ENCODE measurements at places on chromosomes 4 and X. TPM values are rescaled to one million over a fixed set of nuclear protein-coding genes. Genes with fewer than 3 reads are reported as not detected.

DNA sequence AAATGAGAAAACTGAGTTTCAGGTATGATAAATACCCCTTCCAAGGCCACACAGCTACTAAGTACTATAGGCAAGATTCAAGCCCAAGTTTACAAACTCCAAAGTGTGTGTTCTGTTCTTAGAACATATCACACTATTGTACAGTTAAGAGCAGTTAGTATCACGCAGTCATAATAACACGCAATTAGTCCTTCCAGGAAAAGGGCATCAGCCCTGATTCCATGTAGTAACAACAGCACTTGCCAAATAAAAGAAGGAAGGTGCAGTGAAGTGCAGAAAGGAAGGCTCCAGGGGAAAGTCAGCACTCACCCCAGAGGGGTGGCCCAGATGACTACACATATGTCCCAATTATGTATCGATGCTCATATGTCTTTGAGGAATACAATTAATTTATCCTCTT lies 4.4 kb downstream of the TASL start:
- H3K36me3 ChIP-seq: no peaks in the 10 kb centered on the region
- no peak for DNase-seq
- no peak overlapping the region for H3K27ac ChIP-seq
- H3K27me3 ChIP-seq: no peaks in the 10 kb centered on the region
- H3K4me1 ChIP-seq: peaks cover 2% of the 10 kb centered on the region
- H3K4me3 ChIP-seq: no peak overlapping the region

- no peak overlapping the region for H3K27ac ChIP-seq
- H3K4me1 ChIP-seq: no peaks in the 10 kb centered on the region
- no peaks in the 10 kb centered on the region for H3K27me3 ChIP-seq
- DNase-seq: no peak
Observed at GRCh38 chr4:89222170-89222569, 85.4 kb downstream of the GPRIN3 start.

DNA sequence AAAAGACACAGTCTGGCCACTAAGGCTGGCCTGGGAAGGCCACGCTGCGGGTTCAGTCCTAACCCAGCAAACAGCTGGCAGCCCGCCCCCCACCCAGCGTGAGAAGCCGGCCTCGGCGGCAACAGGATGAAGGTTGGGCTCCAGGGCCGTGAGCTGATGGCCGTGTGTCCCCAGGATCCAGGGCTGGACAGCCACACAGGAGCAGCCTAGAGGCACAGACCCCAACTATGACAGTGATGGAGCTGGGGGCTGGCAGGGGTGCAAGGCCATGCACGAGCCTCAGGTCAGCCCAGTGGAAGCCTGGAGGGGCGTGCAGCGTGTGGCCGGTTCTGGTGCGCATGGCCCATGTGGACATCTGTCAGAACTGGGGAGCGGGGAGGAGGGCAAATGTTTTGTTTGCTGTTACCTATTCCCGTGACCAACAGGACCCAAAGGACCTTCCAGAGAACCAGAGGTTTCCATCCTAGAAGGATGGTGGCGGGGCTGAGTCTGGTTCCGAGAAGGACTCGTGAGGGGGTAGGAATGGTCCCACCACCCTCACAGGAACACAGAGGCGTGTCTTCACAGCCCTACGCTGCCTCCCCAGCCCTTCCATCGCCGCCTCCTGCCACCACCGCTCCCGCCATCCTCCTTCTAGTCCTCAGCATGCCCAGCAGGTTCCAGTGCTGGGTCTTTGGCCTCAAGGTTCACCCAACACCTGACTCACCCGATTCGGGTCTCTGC lies 46.5 kb downstream of the ZFYVE28 start:
- H3K4me3 ChIP-seq: no peak overlapping the region
- no peak overlapping the region for H3K27ac ChIP-seq
- H3K4me1 ChIP-seq: no peaks in the 10 kb centered on the region
- no peak for DNase-seq
- no peaks in the 10 kb centered on the region for H3K27me3 ChIP-seq

- no peaks in the 10 kb centered on the region for H3K27me3 ChIP-seq
- peak overlapping the region; percentile 83 for H3K4me3 ChIP-seq
- peaks cover 16% of the 10 kb centered on the region for H3K4me1 ChIP-seq
- peak overlapping the region; percentile 75 for H3K27ac ChIP-seq
Observed at GRCh38 chr4:145937971-145938611, 532 bp downstream of the ZNF827 start.

DNA sequence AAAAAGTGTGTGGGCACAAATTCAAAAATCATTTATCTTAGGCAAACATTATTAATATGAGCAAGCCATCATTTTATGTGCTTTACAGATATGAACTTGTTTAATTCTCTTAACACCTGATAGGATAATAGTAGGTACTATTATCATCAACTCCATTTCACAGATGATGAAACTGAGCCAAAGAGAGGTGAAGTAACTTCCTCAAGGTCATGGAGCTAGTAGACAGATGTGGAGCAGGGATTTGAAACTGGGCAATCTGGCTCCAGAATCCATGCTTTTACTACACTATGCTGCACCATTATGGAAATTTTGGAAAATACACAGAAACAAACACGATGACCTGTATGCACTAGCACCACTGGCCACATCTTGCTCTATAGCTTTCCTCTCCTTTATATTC lies 1.0 kb upstream of the PIN4 start:
- peaks cover 17% of the 10 kb centered on the region for H3K4me1 ChIP-seq
- H3K27ac ChIP-seq: no peak overlapping the region
- DNase-seq: no peak
- peaks cover 3% of the 10 kb centered on the region for H3K36me3 ChIP-seq

GRCh38 chrX:72308566-72309296 lies 3.0 kb upstream of the CITED1 start:
- peak overlapping the region; percentile 20 for H3K4me3 ChIP-seq
- H3K36me3 ChIP-seq: no peaks in the 10 kb centered on the region
- H3K4me1 ChIP-seq: peaks cover 41% of the 10 kb centered on the region

DNA sequence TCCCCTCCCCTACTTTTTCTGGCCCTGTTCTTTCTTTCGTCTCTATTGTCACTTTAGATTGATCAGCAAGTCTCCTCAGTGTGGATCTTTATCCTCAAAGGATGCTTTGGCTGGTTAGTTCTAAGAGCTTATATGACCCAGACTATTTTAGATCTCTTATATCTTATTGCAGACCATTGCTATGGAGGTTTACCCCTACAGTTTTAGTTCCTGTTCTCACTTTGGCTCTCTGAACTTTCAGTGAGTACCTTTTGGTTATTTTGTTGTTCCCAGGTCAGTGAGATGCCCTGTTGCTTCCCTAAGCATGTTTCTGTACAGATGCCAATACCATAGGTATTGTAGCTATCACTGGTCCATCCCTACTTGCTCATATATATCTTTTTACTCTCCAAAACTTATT lies 24.0 kb upstream of the MED14 start:
- H3K27ac ChIP-seq: no peak overlapping the region
- H3K4me3 ChIP-seq: no peak overlapping the region

DNA sequence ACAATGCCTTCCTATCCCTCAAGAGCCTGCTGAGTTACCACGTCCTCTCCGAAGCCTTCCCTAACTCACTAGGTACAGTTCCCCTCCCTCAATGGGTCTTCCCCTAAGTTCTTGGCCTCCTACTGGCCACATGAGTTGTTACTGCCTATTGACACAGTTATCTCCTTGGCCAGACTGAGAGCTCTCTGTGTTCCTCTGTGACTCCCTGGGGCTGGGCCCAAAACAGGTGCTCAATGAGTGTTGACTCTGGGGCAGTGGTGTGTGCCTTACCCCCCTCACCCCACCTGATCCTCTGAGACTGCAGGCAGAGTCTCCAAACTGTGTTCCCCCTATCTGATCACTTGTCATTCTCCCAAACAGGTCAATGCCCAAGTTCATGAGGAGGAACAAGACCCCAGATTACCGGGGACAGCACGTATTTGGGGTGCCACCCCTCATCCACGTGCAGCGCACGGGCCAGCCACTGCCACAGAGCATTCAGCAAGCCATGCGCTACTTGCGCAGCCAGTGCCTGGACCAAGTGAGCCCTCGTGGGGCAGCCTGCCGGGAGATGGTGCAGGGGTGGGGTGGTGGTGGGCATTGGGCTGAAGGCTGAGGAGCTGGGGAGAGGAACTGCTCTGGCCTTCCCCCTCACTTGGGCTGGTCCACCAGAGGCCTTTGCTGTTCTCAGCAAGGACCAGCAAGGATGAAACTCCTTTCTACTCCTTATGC lies 72.6 kb downstream of the STARD8 start:
- no peak overlapping the region for H3K4me3 ChIP-seq
- H3K36me3 ChIP-seq: no peaks in the 10 kb centered on the region
- no peaks in the 10 kb centered on the region for H3K4me1 ChIP-seq
- no peak overlapping the region for H3K27ac ChIP-seq

DNA sequence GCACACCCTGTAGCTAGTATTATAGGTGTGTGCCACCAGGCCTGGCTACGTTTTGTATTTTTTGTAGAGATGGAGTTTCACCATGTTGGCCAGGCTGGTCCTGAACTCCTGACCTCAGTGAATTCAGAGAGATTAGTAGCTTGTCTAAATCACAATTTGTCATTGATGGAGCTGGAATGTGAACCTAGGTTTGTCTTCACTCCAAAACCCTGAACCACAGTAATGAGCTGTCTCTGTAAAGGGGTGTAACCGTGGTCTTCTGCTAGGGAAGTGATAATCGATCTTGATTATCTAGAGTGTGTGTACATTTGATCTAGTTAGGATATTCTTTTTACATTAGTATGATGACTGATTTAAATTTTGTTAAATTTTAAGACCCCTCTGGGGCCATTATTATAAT lies 8.3 kb downstream of the ARHGAP10 start:
- H3K4me1 ChIP-seq: no peaks in the 10 kb centered on the region
- no peaks in the 10 kb centered on the region for H3K36me3 ChIP-seq
- H3K27me3 ChIP-seq: no peaks in the 10 kb centered on the region
- no peak overlapping the region for H3K4me3 ChIP-seq

DNA sequence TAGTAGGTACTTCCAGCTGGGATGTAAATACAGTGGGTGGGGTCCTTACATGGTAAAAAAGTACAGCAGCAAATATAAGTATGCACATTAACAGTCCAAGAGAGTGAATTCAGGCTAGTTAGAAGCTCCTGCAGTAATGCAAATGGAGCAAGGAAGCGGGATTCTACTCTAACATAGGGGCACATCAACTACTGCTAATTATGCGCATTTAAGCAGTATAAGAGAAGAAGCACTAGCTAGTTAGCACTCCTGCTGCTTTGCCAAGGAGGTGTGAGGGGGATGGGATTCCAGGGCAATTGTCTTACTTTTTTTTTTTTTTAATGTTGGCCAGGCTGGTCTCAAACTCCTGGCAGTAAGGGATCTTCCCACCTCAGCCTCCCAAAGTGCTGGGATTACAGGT lies 284.1 kb downstream of the CHIC1 start:
- no peak overlapping the region for H3K4me3 ChIP-seq
- no peaks in the 10 kb centered on the region for H3K36me3 ChIP-seq
- no peak for DNase-seq
- no peaks in the 10 kb centered on the region for H3K27me3 ChIP-seq
- H3K4me1 ChIP-seq: no peaks in the 10 kb centered on the region

- no peak overlapping the region for H3K27ac ChIP-seq
- no peaks in the 10 kb centered on the region for H3K36me3 ChIP-seq
- no peak for DNase-seq
- H3K4me1 ChIP-seq: no peaks in the 10 kb centered on the region
- H3K4me3 ChIP-seq: no peak overlapping the region
Observed at GRCh38 chr4:114302472-114302871, 296.1 kb upstream of the UGT8 start.

GRCh38 chrX:73916931-73917667 lies 354.1 kb downstream of the CHIC1 start:
- H3K4me1 ChIP-seq: no peaks in the 10 kb centered on the region
- H3K4me3 ChIP-seq: no peak overlapping the region
- DNase-seq: no peak
- no peaks in the 10 kb centered on the region for H3K36me3 ChIP-seq

DNA sequence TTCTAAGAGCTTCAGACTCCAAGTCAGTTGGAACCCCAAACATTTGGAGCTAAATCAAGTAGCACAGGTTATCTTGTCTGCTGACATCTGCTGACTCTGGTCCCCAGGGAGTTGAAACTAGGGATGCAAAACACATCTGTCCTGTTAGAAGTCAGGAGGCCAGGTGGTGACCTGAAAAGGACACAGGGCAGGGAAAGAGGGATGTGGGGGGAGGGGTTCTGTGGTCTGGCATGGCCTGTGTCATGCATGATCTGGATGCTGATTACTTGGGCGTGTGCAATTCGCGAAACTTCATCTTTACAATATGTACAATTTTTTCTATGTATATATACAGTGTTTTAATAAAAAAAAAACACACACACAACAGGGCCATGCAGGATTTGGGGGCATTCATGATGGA lies 55.3 kb downstream of the FHDC1 start:
- no peaks in the 10 kb centered on the region for H3K36me3 ChIP-seq
- H3K27ac ChIP-seq: no peak overlapping the region
- H3K4me3 ChIP-seq: no peak overlapping the region
- DNase-seq: no peak
- H3K4me1 ChIP-seq: no peaks in the 10 kb centered on the region
- H3K27me3 ChIP-seq: no peaks in the 10 kb centered on the region

DNA sequence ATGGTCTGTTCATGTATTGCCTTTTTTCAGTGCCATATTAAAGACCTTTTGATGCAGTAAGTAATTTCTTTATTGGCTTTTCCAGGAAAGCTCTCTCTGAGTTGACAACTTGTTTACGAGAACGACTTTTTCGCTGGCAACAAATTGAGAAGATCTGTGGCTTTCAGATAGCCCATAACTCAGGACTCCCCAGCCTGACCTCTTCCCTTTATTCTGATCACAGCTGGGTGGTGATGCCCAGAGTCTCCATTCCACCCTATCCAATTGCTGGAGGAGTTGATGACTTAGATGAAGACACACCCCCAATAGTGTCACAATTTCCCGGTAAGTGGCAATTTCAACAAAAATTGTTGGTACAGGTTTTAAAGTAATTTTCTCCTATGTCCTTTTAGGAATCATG lies 148.0 kb downstream of the STIM2 start:
- peaks cover 27% of the 10 kb centered on the region for H3K36me3 ChIP-seq
- no peaks in the 10 kb centered on the region for H3K27me3 ChIP-seq
- H3K4me3 ChIP-seq: no peak overlapping the region
- H3K27ac ChIP-seq: no peak overlapping the region

- no peaks in the 10 kb centered on the region for H3K4me1 ChIP-seq
- H3K36me3 ChIP-seq: no peaks in the 10 kb centered on the region
- DNase-seq: no peak
- no peaks in the 10 kb centered on the region for H3K27me3 ChIP-seq
Observed at GRCh38 chr4:158035662-158036195, 137.1 kb downstream of the GASK1B start.

Gene MUC7
- not detected for total RNA-seq

Gene RTL3
- not detected for total RNA-seq

Gene PRSS48
- total RNA-seq: not detected

Gene CD40LG
- 47.6 TPM for total RNA-seq

Gene ASMT
- total RNA-seq: 0.50 TPM

Gene NCAPG
- 0.61 TPM for total RNA-seq

Gene EOLA1
- 68.5 TPM for total RNA-seq

Gene FABP2
- not detected for total RNA-seq

Gene CCDC149
- 0.69 TPM for total RNA-seq
